ENCODE measurements at places on chromosomes 1 and 21.

DNA sequence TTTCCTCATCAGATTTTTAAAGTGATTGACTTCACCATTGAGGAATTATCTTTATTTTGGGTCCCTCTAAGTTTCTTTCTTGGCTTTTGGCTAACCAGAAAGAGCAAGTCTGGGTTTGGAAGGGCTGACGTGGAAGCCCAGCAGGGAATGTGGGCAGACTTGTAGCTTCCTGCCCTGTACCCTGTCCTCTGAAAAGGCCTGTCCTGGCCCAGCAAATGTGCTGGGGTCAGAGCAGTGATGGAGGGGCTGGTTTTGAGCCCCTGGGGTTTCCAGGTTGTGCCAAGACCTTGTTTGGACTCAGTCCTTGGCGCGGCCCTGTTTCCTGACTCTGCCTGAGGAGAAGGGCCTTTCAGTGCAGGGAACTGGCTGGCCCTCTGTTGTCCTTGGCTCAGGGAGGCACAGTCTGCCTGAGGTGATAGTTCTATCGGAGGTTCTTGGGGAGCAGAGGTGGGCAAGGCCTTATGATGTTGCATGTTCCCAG, 72.1 kb downstream of the UCK2 start:
- no peak for DNase-seq

DNA sequence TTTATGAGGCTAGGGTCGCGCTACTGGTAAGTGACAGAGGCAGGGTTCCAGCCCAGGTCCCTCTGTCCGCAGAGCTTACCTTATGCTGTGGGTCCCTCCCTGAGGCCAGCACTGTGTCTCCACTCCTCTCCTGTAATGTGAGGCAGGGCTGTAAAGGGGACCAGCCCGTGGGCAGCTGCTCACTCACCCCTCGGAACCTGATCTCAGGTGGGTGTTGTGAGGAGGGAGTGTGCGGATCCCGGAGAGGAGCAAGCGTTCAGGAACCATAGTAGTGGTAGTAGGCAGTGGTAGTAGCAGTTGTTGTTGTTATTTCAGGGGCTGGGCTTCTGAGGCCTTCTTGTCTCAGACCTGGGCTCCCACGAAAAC, 1.7 kb downstream of the ZC3H12A start:
- no peak for DNase-seq

GRCh38 chr1:102751111-102751510, 357.2 kb downstream of the COL11A1 start:
- no peak for DNase-seq

- DNase-seq, result peak; percentile 33
Measured at GRCh38 chr1:145918992-145919939, 749 bp upstream of the PEX11B start.

DNA sequence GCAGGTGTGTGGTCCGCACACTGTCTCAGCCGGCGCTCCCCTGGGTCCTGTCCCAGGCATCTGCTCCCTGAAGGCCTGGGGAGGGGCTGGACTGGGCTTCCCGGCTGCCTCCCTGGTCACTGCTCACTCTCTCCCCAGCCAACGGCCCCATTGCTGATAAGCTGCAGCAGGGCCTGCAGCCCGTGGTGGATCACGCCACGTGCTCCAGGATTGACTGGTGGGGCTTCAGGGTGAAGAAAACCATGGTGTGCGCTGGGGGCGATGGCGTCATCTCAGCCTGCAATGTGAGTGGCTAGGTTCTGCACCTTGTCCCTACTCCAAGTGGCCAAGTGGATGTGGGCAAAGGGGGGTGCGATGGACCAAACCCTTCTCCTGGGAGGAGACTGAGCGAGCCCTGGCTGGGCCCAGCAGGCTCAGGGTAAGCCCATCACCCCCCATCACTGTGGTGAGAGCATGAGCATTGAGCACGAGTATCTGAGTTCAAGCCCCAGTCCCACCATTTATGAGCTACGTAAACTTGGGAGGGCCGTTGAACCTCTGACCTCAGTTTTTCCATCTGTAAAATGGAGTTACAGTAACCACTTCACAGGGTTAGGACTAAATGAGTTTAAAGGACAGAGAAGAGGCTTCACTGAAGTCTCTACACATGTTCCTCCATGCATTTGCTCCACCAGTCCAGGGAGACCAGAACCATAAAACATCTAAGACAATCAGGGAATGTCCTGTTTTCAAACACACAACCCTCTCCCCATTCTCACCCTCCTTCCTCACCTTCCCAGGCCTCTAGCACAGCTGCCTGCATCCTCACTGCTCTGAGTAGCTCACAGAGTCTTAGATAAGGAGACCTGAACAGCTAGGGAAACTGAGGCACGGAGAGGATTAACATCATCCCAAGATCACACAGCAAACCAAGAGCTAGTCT, 6.5 kb downstream of the CTRC start:
- no peak for DNase-seq
